ENCODE measurements at places on chromosomes 7 and 10. TPM values are rescaled to one million over a fixed set of nuclear protein-coding genes. Genes with fewer than 3 reads are reported as not detected.

GRCh38 chr10:75788394-75789205 is 357.2 kb downstream of the LRMDA start:
- no peaks in the 10 kb centered on the region for H3K36me3 ChIP-seq
- no peak for DNase-seq
- H3K4me1 ChIP-seq = no peaks in the 10 kb centered on the region
- H3K4me3 ChIP-seq = no peak overlapping the region

GRCh38 chr10:104122225-104123107 is 495 bp downstream of the SFR1 start:
- peak overlapping the region; percentile 96 for H3K4me3 ChIP-seq
- H3K27ac ChIP-seq = peak overlapping the region; percentile 98
- H3K27me3 ChIP-seq = peaks cover 10% of the 10 kb centered on the region
- H3K36me3 ChIP-seq = peaks cover 10% of the 10 kb centered on the region

PDIA4 gene
- 56.6 TPM for total RNA-seq

DNA sequence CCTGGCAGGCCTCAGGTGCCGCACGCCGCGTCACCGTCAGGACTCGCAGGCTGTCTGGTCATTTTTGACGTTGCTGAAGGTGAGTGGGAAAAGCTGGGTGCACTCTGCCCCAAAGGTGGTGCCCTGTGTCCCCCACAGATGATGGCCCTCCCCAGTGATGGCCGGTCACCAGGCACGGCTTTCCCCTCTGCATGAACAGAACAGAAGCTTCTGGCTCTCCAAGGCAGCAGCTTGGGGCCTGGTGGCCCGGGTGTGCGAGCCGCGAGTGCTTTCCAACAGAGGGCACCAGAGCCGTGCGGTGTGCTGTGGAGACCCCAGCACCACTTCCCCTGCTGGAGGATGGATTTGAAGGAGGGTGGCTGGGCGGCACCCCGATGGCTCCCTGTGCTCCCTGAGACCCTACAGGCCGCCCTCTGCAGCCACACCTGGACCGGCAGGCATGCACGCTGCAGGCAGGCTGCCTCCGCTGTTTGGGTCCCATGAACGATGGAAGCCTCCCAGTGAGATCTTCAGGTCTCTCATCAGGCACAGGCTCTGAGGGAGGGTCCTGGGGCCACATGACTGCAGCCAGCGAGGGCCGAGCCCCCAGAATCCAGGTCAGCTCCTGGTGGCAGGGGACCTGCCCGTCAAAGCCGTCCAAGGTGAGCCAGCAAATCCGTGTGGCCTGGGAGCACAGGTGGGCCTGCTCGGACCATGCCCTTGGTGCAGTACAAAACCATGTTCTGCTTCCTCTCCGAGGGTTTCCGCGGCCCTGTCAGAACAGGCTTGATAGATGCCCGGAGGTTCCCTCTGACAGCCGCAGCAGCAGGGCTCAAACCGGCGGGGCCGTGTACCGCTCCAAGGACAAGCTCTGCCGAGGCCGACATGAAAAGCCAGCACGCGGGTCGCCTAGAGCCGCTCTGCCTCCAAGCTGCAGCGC is 195.4 kb downstream of the EBF3 start:
- H3K27ac ChIP-seq = no peak overlapping the region
- no peak overlapping the region for H3K4me3 ChIP-seq
- H3K4me1 ChIP-seq = no peaks in the 10 kb centered on the region
- no peak for DNase-seq
- peaks cover 2% of the 10 kb centered on the region for H3K36me3 ChIP-seq

CUX1 gene
- total RNA-seq = 35.7 TPM

DNA sequence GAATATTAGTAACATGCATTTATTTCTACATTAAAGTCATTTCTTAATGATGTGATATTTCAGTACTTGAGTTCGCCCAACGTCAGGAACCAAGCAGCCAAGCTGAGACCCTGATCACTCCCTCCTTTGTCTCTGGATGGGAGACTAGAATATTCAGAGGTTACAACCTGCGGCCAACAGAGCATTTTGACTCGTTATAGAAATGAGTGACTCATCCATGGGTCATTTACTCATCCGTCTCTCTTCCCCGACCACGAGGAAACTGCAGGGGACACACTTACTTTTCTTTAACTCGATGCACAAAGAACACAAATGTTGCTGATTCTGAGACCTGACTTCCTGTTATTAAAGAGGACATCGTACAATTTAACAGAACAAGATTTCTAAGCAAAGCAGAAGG is 343.3 kb downstream of the FRMD4A start:
- H3K4me1 ChIP-seq = peaks cover 3% of the 10 kb centered on the region
- H3K4me3 ChIP-seq = no peak overlapping the region
- DNase-seq = no peak

PPP1R9A gene
- 0.42 TPM for total RNA-seq

- H3K36me3 ChIP-seq = no peaks in the 10 kb centered on the region
- no peak overlapping the region for H3K4me3 ChIP-seq
Observed at GRCh38 chr10:100791369-100792058, 46.1 kb downstream of the PAX2 start.

GRCh38 chr10:44291091-44291490 is 93.8 kb downstream of the CXCL12 start:
- peaks cover 30% of the 10 kb centered on the region for H3K27me3 ChIP-seq
- no peak for DNase-seq
- H3K4me3 ChIP-seq = no peak overlapping the region

FAM25G gene
- not detected for total RNA-seq

GRCh38 chr10:113076949-113077348 is 126.9 kb downstream of the TCF7L2 start:
- DNase-seq = no peak
- H3K4me3 ChIP-seq = no peak overlapping the region
- no peak overlapping the region for H3K27ac ChIP-seq

DNA sequence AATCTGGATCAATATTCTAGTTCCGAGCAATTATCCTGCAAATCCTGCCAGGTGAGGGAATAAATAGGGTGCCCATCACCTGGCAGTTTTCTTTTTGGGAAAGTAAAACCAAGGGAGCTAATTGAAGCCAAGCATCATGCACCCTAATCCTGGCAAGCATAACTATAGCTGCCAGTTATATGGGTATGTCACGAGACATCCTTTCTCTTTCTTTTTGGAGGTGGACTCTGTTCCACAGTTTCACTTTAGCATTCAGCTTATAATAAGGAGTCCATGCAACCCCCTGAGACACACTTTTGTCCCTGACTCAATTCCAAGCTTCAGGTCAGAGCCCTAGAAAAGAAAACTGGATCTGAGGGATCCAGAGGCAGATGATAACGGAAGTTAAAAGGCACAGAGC is 222.5 kb downstream of the PHF14 start:
- H3K4me1 ChIP-seq = peaks cover 3% of the 10 kb centered on the region
- H3K27me3 ChIP-seq = peaks cover 24% of the 10 kb centered on the region
- H3K4me3 ChIP-seq = no peak overlapping the region
- no peak overlapping the region for H3K27ac ChIP-seq

All from activated naive CD8-positive, alpha-beta T cell treated with anti-CD3 and anti-CD28 coated beads, Interleukin-2, amount 10 ng/mL, durations not matched to agents 7 days and 5 days (primary cell).